ENCODE measurements at places on chromosomes 1 and 21. TPM values are rescaled to one million over a fixed set of nuclear protein-coding genes. Genes with fewer than 3 reads are reported as not detected.

The MGST3 gene
- 33.0 TPM for total RNA-seq

The CD164L2 gene
- not detected for total RNA-seq

The DCST2 gene
- total RNA-seq: 0.37 TPM

The CLEC20A gene
- not detected for total RNA-seq

The SMPDL3B gene
- 0.76 TPM for total RNA-seq

The KCNK2 gene
- total RNA-seq: not detected

The TIAM1 gene
- 46.9 TPM for total RNA-seq

The S100A14 gene
- not detected for total RNA-seq

The HPDL gene
- total RNA-seq: 16.8 TPM

The COL24A1 gene
- not detected for total RNA-seq

The LCE1D gene
- not detected for total RNA-seq

The AMY1C gene
- not detected for total RNA-seq

The BEND5 gene
- total RNA-seq: 6.3 TPM

The ARHGAP30 gene
- 281 TPM for total RNA-seq

The TMCC2 gene
- total RNA-seq: 2.6 TPM

The AIDA gene
- 67.1 TPM for total RNA-seq

The ETNK2 gene
- total RNA-seq: not detected

The KRTAP19-3 gene
- not detected for total RNA-seq

Data from activated CD8-positive, alpha-beta T cell treated with anti-CD3 and anti-CD28 coated beads, Interleukin-2, amount 10 ng/mL, durations not matched to agents 7 days and 5 days (primary cell).